Activated CD4-positive, alpha-beta T cell treated with anti-CD3 and anti-CD28 coated beads, Interleukin-2, amount 50 U/mL, for 4 hours (primary cell): ENCODE measurements at places on chromosomes 6 and 20.

DNA sequence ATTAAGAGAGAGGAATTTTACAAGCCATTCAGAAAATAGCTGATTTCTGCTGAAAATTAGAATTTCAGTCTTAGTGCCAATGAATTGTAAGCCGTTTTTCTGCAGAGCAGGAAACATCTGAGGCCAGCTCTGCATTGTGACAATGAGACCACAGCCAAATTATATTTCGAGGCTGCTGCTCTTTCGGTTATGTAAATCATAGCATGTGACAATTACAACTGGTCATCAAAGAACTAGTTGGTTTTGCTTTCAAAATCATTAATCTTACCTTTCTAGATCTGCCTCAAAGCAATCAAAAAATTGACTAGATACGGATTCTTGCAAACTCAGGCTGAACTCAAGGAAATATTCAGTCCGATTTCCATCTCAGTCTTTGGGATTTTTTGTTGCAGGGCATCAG, 33.4 kb upstream of the INSM1 start:
- DNase-seq, result no peak

DNA sequence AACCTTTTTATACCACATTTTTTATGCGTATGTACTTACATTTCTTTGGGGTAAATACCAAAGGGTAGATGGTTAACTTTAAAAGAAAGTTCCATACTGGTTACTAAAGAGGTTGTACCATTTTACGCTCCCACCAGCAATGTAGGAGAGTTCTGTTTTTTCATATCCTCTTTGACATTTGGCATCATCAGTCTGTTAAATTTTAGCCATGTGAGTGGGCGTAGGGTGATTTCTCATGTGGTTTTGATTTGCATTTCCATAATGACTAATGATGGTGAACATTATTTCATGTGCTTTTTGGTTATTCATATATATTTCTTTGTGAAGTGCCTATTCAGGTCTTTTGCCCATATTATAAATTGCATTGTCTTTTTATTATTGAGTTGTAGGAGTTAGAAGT, 194.2 kb downstream of the PRL start:
- DNase-seq, result no peak

- DNase-seq, result no peak
Measured at GRCh38 chr6:84278321-84278998, 51.0 kb upstream of the CEP162 start.

DNA sequence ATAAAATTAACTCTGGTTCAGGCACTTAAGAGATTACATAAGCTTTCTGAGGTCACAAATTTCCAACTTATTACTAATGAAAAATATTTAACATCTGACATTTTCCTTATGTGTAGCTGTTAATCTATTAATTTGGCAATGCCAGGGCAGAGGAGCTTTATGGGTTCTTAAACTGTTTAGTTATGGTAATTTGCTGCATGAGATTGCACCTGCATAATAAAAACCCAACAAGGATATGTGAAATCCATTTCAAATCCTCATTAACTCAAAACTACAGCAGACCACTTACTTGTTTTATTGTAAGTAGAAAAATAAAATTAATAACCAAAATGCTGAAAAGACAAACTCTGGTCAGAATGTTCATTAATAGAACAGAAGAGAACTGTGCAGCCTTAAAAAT, 98.1 kb downstream of the PREP start:
- DNase-seq, result no peak

- no peak for DNase-seq
Measured at GRCh38 chr6:87660226-87660911, 41.7 kb downstream of the AKIRIN2 start.

- no peak for DNase-seq
Measured at GRCh38 chr6:168124158-168124557, 45.1 kb upstream of the FRMD1 start.
